ENCODE measurements at places on chromosomes 4 and X.

DNA sequence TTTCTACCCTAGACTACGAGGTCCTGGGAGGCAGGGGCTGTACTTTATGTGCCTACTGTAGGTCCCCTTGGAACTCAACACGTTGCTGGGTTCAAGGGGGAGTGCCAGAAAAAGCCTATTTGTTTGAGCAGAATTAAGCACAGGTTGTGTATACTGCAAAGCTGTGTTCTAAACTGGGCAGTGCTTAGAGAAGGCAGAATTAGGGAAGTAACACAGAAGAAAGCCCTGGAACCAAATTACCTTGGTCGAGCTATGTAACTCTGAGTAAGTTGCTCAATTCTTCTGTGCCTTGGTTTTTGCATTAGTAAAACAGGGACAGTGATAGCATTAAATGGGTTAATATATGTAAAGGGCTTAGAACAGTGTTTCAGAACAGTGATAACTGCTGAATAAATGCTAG is 245.0 kb upstream of the SFRP2 start:
- DNase-seq: no peak

- no peak for DNase-seq
Measured at GRCh38 chr4:156248917-156249316, 295.3 kb upstream of the CTSO start.

- peak; percentile 70 for DNase-seq
Measured at GRCh38 chr4:82428969-82429727, 1.1 kb downstream of the HNRNPDL start.

DNA sequence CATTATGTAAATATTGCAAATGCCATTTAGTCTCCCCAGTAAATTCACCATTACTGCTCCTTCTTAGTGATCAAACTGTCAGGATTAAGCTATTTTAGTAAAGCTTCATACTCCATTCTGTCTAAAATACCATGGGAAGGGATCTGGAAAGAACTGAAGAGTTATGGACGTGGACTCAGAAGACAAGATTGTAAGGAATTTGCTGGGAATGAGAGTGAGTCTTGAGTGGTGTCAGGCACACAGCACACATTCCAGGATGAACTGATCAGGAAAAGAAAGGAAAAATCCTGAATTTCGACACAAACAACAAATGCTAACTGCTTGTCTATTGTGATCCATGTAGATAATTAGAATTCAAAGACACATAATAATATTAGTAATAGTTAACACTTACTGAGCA is 311.0 kb downstream of the CENPC start:
- DNase-seq: no peak

DNA sequence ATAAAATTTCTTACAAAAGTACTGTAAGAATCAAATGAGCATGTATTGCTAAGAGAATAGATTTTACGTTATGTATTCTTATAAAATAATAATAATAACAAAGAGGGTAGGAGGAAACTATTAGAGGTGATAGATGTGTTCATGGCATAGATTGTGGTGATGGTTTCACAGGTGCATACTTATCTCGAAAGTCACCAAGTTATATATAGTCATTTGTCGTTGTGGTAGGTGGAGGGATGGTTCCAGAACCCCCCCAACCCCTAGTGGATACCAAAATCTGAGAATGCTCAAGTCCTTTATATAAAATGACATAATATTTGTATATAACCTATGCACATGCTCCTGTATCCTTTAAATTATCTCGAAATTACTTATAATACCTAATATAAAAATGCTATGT is 36.7 kb upstream of the H2AZ1 start:
- DNase-seq: no peak

GRCh38 chr4:46444318-46445000 is 54.5 kb upstream of the GABRA2 start:
- no peak for DNase-seq

DNA sequence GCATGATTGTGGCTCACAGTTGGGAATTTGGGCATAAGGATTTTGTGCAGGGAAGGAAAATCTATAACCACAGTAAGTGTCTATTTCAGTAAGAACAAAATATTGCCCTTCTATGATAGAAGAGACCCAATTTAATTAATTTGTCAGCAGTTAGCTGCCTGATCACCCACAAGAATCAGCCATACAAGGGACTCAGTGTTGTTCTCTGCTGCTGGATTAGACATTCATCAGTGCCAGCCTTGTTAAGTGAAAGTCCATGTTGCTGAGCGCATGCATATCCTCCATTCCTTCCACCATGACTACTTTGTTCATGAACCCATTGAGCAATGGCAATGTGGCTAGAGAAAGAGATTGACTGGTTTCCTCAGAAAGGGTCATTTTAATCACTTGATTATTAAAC is 125.3 kb upstream of the PDHA2 start:
- no peak for DNase-seq

GRCh38 chrX:123834116-123834515 is 25.7 kb upstream of the XIAP start:
- no peak for DNase-seq

DNA sequence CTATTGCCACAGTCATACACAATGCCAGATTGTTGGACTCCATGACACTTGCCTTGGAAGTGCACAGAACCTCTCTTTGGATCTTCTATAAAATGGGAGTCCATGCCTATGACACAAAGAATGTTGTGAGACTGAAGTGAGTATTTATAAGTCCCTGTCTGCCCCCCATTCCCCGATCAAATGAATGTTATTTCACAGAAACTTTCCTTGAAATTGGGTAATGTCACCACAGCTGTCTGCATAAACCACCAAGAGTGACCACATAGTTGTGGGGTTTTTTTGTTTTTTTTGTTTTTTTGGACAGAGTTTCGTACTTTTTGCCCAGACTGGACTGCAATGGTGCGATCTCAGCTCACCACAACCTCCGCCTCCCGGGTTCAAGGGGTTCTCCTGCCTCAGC is 27.1 kb upstream of the REST start:
- DNase-seq: no peak

DNA sequence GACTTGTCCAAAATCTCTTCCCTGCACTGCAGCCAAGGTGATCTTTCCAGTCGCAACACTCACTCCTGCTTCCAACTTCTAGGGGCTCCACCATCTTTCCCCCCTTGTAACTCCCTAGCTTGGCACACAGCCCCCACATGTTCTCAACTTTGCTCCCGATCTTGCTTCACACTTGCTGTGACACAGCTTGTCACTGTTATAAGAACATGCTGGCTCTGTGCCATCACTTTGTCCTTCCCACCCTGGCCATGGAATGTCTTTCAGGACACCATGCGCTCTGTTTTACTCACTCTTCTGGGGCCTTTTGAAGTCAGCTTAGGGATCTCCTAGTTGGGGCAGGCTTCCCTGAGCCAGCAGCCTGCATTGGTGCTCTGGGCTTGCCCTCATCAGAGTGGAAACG is 2.5 kb downstream of the NSDHL start:
- no peak for DNase-seq

DNA sequence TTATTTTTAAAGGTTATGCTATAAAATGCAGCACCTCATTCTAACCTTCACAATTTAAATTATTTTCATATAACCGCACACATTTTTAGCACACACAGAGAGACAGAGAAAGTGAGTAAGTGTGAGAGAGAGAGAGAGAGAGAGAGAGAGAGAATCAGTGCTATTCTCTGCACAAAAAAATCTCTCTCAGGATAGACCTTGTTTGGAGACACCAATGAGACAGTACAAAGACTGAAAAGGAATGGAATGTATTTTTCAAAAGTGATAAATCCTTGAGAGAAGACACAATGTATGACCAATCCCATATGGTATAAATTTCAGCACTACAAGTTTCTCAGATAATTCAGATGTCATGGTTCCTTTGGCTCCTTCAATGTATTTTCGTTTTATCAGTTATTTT is 132.1 kb upstream of the PCDH18 start:
- peak; percentile 43 for DNase-seq

DNA sequence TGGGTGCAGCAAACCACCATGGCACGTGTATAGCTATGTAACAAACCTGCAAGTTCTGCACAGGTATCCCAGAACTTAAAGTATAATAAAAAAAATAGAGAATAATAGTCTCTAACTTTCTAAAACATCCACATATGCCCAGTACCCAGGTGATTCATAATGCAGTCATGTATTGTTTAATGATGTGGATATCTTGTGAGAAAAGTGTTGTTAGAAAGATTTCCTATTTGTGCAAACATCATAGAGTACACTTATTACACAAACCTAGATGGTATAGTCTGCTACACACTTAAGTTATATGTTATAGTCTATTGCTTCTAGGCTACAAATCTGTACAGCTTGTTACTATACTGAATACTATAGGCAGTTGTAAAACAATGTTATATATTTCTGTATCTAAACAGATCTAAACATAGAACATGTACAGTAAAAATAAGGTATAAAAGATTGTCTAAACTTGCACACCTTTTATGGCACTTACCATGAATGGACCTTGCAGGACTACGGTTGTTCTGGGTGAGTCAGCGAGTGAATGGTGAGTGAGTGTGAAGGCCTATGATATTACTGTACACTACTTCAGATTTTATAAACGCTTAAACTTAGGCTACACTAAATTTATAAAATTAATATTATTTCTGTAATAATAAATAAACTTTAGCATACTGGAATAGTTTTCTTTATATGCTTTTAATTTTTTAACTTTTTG is 232.2 kb upstream of the SLIT2 start:
- DNase-seq: peak; percentile 36

GRCh38 chr4:113094802-113095201 is 45.3 kb downstream of the ANK2 start:
- DNase-seq: peak; percentile 26

GRCh38 chr4:45578874-45579273 is 545.0 kb downstream of the GABRG1 start:
- DNase-seq: no peak

DNA sequence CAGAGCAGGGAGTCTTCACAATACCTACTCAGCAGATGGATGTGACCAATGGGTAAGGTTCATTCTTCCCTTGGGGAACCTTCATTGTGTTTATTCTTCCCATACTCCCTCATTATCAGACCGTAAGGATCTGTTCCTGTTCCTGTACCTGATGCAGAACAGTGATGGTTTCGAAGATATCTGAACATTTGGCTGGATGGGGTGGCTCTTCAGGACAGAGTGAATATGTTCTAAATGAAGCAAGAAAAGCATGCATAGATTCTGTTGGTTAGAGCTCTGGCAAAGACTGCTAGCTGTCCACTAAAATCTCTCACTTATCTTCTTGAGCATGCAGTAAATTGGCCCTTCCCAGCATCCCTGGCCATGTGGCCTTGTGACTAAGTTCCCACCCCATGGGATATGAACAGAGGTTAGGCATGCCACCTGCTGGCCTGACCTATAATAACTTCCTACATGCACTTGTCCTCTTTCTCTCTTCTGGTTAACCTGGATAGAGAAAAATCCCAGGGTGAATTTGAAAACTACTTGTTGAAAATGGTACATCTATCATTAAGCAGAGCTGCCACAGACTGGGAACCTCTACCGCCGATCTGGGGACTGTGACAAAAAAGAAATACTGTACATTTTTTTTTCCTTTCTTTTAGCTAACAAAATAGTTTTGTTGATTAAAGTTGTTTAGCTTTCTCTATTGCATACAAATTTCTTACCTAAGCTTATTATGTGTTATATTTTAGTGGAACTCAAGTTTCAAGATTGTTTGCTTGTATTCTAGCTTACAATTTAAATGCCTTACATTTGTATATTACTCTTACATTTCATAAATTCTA is 60.0 kb upstream of the BANK1 start:
- peak; percentile 56 for DNase-seq

DNA sequence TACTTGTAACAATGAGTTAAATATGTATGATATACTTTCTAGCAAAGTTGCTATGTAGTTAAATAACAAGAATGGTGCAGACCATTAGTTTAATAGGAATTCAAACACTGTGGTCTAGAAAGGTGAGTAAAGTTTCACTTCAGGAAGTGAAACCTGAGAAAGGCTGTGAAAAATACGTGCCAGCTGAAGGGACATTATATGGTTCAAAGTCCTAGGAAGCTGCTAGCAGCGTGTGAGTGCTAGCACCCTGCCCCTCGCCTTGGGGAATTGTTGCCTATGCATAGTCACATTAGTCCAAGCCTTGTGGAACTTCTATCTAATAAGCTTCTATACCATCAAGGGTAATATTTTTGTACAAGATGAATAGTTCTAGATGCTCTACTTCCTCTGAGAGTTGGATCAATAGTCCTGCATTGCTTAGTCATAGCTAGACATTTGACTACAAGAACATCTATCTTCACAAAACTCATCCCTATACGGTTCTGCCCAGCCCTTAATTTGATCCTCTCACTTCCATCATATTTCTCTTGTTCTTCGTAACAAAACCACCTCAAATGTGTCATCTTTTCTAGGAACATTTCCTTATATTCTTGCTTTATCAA is 45.8 kb upstream of the ARSJ start:
- no peak for DNase-seq

GRCh38 chr4:20487852-20488251 is 212.4 kb upstream of the PACRGL start:
- no peak for DNase-seq

DNA sequence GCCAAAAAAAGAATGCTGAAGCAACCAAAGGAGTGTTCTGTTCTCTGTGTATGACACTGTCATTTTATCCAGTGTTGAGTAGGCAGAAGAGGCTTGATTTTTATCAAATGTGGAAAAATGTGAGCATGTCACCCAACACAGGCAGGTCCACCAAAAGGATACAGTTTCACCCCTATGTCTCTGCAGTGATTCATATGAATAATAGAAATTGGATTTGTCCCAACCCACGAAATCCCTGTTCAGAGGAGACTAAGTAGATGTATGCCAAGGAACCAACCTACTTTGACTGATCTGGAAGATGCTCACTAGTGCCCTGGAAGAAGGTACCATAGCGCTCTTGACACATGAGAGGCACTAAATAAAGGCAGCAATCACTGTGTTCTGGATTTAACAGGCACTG is 72.5 kb downstream of the FGF13 start:
- no peak for DNase-seq

GRCh38 chr4:73713650-73714049 is 26.7 kb upstream of the CXCL8 start:
- no peak for DNase-seq

DNA sequence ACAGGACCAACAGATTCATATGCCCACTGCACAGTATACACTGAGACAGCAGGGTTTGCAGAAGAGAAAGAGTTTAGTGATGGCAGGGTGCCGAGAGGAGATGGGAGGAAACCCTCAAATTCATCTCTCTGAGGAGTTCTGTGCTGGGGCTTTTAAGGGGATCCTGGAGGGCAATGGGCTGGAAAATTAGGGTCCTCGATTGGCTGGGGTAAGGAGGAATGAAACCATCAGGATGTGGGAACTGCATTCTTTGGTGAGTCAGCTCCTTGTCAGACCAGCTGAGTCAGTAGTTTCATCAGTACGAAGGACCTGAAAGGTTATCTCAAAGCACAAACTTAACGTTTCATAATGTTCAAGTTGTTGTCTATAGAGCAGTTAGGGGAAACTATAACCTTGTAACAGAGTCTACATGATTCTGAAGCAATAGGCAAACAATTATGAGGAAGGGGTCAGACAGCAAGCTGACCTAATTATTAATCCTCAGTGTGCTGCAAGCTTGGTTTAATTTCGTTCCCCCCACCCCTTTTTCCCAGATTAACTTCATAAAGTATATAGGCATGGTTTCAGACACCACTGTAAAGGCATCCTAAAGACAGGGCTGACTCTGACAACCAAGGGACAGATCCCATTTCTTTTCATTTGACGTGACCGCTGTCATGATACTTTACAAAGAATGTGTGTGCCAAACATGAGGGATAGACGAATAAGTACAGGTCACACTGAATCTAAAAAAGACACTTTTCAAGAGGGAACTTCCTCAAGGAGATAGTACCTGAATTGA is 1.5 kb upstream of the MSMO1 start:
- peak; percentile 72 for DNase-seq

- DNase-seq: no peak
Measured at GRCh38 chrX:101619364-101619763, 1.6 kb upstream of the ARMCX6 start.

GRCh38 chrX:34270434-34270833 is 138.3 kb upstream of the FAM47A start:
- DNase-seq: no peak

GRCh38 chrX:55342533-55343501 is 78.1 kb upstream of the PAGE3 start:
- no peak for DNase-seq
